ENCODE measurements at places on chromosomes 11 and 22.

GRCh38 chr11:84685976-84686375 lies 941.2 kb downstream of the DLG2 start:
- no peak for DNase-seq

- DNase-seq = no peak
Measured at GRCh38 chr11:58034471-58034870, 3.7 kb downstream of the OR6Q1 start.

DNA sequence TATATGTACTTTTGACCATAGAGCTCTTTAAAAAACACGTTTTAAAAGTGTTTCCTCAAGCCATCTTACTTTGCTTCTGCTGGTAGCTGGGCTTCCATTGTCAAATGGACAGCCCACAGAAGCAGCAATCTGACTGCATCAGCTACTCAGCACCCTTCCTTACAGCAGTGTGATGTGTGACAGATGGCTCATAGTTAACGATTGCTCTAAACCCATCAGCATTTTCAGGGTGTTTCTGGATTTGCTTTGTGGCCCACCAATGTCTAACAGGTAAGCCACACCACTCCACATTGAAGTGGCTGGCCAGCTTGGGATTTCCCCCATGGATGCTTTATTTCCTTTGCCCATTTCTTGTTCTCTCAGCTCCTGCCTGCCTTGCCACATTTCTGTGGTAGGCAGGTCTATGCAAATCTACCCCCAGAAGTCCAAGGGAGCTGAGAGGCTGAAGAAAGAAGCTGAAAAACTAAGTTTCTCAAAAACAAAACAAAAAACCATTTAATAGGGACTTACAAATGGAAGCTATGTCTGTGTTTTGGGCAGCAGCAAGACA lies 7.3 kb upstream of the FAR1 start:
- DNase-seq = no peak

GRCh38 chr11:61609000-61609979 lies 28.4 kb upstream of the SYT7 start:
- DNase-seq = no peak

GRCh38 chr22:16960884-16961249 lies 47.2 kb downstream of the GAB4 start:
- no peak for DNase-seq

- no peak for DNase-seq
Measured at GRCh38 chr11:132311703-132312102, 941.3 kb downstream of the NTM start.

DNA sequence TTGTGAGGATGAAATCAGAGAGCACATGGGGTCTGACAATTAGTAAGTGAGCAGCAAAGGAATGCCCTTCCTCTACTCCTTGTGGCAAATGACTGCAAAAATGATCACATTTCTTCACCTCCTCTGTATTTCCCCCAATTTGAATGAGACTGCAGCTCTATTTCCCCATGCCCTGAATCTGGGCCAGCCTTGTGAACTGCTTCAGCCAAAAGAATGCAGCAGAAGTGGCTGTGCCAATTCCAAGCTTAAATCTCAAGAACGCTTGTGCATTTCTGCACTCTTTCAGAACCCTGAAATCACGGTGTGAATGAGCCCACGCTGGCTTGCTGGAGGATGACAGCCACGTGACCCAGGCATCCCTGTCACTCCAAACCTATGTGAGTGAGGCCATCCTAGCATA lies 9.9 kb downstream of the SLC43A3 start:
- no peak for DNase-seq

Data from NCI-H1092 (cell line).